ENCODE measurements at places on chromosomes 1 and 21.

DNA sequence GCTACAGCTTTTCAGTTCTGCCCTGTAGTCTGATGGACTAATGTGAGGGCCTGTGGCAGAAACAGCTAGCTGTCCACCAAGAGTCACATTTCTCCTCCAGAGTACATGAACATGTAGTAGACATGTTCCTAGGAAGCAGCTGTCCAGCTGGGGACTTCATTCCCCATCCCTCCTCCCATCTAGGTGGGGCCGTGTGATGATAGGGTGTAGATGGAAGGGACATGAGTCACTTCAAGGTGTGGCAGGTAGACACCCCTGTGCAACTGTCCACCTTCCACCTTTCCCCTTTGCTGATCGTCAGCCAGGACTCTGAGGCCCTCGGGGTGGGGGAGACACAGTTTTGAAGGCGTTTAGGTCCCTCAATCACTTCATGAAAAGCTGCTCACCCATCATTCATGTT, 3.6 kb upstream of the RD3 start:
- no peak for DNase-seq

- no peak for DNase-seq
These were observed 79.8 kb downstream of the WDR4 start for GRCh38 chr21:42799516-42799915.

DNA sequence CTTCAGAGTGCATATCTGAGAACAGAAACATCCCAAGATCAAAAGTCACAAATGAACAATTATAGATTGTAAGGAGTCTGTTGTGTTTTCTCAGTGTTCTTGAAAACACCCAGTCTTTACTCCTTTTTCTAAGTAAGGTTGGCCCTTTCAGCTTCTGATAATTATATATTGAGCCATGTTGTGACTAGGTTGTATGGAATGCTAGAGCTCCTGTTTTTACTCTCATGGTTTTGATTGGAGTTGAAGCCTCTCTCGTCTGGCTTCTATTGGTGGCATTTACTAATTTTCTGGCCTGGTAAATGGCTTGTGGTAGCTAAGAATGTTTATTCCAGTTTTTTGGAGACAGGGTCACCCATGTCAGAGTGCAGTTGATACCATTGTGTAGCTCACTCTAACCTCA, 84.7 kb downstream of the NDUFS5 start:
- DNase-seq, result no peak

DNA sequence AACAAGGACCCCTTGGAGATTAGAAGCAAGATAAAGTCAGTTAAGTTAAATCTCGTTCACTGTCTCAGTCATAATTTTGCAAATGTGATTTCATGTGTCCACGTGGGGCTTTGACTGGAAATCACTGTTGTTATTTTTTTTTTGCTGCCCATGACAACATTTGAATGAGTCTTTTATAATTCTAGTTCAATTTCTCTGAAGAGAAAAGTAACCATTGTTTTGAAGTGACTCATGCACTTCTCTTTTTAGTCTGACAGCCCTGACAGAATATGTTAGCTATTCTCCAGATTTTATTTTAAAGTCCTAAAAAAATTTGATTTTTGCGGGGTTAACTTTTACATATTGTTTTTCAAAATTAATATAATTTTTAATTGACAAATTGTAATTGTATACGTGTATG, 30.7 kb upstream of the NLRP3 start:
- no peak for DNase-seq

- DNase-seq, result no peak
These were observed 16.2 kb downstream of the MIER1 start for GRCh38 chr1:66940981-66941380.

- DNase-seq, result no peak
These were observed 205.9 kb downstream of the CTH start for GRCh38 chr1:70616946-70617345.

GRCh38 chr1:3002349-3003038, 18.8 kb upstream of the ACTRT2 start:
- no peak for DNase-seq

DNA sequence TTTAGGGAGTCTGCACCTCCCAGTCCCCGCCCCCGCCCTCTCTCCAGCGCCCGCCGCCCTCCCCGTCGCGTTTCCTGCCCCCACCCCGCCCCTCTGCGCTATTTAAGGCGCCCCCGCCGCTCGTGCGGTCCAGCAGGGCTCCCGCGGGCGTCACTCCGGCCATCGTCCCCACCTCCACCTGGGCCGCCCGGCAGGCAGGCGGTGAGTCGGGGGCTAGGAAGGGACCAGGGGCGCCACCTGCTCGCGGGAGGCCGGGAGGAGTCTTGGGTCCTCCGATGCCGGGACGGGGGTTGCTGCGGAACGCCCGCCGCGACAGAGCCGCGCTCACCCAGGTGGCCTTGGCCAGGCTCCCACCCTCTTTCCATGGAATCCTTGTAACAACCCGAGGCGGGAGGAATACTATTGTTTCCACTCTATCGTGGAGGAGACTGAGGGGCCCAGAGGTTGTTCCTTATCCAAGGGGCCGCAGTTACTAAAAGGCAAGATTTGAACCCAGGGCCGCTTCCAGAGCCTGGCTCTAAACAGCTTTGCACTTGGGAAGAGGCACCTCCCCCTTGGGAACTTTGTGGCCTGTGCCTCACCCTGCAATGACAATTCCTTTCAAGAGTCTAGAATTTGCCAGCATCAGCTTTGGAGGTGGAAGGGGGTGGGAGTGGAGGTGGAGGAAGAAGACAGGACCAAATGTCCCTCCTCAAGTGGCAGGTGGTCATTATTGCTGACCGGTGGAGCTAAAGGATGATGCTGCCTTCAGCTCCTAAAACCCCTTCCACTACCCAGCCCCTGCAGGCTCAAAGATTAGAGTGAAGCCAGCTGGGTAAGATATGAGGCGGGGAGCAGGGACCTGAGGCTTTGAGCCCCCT, at the start of gene GJA4:
GJA4 (plus strand) TSS at position 132 of the 860 bp plus-strand sequence. CDS start 1,215 bp downstream, outside the sequence.
- DNase-seq, result no peak

- no peak for DNase-seq
These were observed 66.0 kb upstream of the CR1L start for GRCh38 chr1:207578796-207579435.

DNA sequence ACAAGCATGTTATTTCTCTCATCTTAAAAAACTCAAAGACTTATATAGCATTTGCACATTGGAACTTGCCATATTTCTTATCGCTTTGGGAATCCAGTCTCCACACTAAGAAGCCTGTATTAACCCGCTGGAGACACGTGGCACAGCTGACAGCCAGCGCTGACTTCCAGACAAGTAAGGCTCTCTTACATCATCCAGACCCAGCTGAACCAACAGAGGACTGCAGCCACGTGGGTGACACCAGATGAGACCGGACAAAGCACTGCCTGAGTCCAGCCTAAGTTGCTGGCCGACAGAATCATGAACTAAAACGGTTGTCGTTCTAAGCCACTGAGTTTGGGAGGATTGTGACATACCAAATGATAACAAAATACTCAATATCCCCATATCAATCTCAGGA, 6.3 kb upstream of the CD247 start:
- no peak for DNase-seq

DNA sequence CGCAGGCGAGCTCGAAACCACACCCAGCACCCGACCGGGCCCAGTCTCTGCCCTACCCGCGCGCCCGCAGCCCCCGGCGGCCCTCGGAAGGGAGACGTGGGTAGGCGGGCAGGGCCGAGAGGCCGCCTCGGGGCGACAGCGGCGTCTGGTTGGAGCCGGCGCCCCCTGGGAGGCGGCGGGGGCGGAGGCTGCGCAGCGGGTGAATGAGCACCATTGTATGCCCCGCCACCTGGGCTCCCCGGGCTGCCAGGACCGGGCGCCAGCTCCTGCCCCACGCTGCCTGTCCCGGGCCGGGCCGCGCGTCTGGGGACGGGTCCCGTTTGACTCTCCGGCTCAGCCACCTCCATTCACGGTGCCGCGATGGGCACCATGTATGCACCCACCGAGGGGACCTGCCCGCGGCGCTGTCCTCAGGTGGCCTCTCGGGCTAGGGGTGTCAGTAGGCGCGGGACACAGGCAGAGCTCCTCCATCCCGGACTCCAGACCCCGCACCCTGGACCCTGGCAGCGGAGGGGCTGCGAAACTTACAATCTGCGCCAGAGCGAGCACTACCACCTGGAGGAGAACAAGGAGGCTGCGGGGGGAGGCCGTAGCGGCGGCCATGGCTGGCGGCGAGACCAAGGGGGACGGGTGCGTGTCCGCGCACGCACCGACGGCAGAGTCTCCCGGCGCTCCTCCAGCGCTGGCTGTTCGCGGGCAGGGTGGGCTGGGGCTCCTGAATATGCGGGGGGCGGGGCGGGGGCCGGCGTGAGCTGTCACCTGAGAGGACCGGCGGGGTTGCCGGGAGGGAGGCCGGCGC, at the start of gene COL9A2:
COL9A2 (minus strand) TSS at position 692 of the 799 bp plus-strand sequence; CDS start at position 603, 89 bp downstream.
- peak; percentile 44 for DNase-seq

- DNase-seq, result no peak
These were observed 42.3 kb downstream of the ZNHIT6 start for GRCh38 chr1:85665932-85666331.

GRCh38 chr1:226135059-226135651, 51.4 kb downstream of the ACBD3 start:
- DNase-seq, result no peak

- no peak for DNase-seq
These were observed 88.2 kb downstream of the IARS2 start for GRCh38 chr1:220182111-220182510.

DNA sequence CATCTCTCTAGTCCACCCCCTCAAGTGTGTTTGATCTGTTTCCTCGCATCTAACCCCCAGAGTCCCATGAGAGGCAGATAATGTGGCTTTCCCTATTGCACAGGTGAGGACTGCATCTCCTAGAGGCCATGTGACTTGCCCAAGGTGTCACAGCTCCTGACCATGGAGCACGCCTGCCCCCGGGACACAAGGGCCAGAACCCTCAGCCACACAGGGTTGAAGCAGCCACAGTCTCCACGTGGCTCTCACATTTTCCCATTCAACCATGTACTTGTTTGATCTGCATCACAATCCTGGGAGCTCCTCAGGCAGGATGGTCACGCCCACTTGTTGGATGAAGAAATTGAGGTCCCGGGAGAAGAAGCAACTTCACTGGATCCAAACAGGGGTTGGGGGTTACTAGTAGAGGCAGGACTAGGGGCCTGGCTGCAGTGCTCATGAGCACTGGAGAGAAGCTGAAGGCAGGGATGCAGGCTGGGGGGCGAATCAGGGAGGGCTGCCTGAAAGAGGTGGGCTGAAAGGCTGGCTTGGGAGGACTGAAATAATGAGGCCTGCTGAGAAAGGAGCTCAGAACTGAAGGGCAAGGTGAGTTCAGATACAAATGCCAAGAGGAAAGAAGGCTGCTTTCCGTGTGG, 207.9 kb downstream of the PTPRU start:
- no peak for DNase-seq
